ENCODE measurements at places on chromosomes 5 and 9.
A peak's percentile ranks its signal among the peaks of the same experiment; 100 is the strongest.

- no peak for DNase-seq
Measured at GRCh38 chr9:20253635-20254034, 368.7 kb downstream of the MLLT3 start.

- no peak for DNase-seq
Measured at GRCh38 chr9:136858844-136859757, 7.0 kb downstream of the MAMDC4 start.

DNA sequence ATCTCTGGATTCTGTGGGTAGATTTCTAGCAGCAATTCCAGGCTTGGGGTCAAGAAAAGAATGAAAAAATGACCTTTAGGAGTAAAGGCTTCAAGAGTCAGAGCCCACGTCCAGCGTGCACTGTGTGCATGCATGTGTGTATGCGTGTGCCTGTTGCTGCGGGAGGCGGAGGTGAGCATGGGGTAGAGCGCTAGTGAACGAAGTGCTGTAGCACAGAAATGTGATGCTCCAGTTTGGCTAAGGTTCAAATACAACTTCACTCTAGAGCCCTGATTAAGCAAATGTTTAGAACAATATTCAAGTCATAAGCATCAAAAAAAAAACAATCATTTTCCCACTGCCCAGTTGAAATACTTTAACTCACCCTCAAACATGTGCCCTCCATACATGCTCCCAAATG, 403.9 kb downstream of the ZNF608 start:
- DNase-seq: no peak

DNA sequence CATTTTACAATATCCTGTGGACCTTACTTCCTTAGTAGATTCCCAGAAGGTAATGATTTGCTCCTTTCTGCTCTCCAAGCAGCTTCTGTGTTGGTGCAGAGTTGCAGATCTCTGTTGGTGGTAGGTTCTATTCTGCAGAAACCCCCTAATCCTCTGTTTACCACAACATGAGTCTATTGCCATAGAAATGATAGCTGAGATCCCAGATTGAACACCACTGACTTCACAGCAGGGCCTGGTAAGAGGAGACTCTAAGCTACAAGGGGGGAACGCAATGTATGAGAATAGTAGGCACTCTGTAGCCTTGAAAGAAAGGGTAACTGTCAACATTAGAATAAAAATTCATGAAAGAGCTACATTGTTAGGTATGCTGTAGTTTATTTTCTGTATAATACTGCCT, 59.5 kb downstream of the MUSK start:
- DNase-seq: no peak

- no peak for DNase-seq
Measured at GRCh38 chr9:3525096-3525835, 535 bp downstream of the RFX3 start.

DNA sequence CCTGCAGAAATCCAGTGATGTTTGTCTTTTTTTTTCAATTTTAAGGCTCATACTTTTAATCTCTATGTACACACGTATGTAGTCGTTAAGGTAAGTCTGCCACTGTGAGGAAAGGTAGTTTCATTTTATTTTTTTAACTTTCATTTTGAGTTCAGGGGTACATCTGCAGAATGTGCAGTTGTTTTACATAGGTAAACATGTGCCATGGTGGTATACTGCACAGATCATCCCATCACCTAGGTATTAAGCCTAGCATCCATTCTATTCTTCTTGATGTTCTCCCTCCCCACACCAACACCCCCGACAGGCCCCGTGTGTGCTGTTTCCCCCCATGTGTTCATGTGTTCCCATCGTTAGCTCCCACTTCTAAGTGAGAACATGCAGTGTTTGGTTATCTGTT, 19.7 kb downstream of the MUSK start:
- DNase-seq: no peak

- DNase-seq: no peak
Measured at GRCh38 chr5:132103332-132103951, 29.9 kb downstream of the CSF2 start.

DNA sequence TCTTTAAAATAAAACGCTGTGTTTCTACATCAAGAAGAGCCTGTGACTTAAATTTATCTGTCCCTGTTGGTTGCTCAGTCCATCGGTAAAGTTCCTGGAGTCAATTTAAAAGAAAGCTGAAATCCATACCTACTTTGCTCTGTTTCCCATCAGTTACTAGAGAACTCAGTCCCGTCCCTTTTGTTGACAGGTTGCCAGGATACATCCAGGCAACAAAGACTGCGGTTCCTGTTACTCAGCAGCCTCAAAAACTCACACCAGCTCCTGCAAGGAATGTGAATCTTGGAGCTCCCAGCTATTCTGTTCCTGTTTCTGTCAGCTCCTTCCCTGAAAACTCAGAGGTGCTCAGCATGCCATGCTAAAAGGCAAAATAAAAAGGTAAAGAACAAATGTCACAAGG, at the start of gene ZNF474:
TSS of gene ZNF474 (plus strand) at position 241 of the 400 bp plus-strand sequence. CDS start 22,445 bp downstream, outside the sequence.
- no peak for DNase-seq

- no peak for DNase-seq
Measured at GRCh38 chr9:68505681-68506409, 34.8 kb downstream of the TMEM252 start.

DNA sequence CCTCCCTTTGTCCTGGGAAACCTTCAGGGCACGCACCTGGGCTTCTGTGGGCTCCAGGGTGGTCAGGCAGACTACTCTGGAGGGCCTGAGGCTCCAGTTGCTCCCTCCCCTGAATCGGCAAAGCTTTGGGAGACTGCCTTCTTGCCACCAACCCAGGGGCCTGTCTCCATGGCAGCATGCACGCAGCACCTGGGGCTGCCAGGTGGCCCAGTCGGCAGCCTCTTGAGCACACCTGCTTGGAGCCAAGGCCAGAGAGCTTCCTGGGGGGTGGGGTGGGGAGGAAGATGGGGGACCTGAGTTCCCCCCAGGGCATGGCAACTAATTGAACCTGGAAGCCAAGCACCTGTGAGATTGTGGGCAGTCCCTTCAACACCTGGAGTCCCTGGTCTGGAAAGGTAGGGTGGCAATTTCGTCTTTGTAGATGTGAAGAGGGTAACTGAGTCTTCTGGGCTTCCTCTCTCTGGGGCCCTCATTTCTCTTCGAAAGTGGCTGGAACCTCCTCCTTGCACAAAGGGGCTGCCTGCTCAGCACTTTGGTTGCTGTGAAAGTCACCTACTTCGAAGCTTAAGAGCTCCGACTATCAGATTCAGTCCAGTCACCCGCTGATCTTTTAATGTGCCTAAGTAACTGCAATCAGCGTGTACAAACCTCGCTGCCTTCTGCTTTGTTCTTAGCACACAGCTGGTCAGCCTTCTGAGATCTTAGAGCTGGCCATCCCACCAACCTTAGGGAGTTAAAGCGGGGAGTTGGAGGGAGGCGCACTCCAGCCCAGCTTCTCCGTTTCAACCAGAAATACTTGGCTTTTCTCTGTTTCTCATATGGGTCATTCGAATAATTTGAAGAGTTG, 4.0 kb downstream of the RNF183 start:
- peak; percentile 89 for DNase-seq

DNA sequence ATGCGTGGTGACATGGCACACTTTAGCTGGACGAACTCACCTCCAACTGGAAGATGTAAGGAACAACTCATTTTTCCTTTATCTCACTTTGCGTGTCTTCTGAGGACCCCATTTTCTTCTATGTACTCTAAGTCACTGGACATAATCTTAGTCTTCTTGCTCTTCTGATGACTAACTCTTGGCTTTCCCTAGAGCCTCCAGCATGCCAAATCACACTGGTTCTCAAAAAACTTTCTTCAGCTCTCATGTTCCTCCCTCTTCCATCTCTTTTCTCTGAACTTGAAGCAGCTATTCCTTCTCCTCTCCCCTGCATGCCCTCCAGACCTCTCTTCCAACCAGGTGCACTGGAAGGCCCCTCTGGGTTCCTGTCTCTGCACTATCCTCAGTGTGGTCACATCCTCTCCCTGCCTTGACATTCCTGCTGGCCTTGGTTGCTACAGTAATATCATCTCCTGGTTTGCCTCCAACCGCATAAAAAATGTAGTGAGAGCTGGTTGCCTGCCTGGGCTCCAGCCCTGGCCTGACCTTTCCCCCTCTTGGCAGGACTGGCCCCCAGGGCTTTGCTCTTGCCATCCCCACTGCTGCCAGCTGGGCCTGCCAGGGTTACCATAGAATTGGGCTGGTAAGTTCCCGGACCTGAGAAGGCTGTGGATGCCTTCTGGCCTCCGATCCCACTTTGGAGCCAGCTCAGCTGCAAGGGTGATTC, 44.8 kb upstream of the BNC2 start:
- DNase-seq: no peak

GRCh38 chr9:34526026-34526425, 3.2 kb upstream of the ENHO start:
- no peak for DNase-seq

DNA sequence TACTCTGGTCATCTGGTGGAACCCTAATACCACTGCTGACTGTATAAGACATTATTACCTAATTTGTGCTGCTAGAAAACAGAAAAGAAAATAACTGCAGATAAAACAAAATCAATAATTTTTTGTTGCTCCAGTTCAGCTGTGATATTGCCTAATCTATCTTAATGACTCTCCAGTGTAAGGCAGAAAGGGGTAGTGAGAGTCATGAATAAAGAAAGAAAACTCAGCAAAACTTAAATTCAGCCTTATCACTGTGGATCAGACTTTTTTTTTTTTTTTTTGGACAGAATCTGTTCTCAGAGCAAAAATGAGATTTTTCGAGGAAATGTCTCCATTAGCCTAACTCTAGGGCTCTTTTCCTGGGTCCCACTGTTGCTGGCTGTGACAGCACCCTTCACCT, 1.1 kb upstream of the DOCK2 start:
- DNase-seq: no peak

DNA sequence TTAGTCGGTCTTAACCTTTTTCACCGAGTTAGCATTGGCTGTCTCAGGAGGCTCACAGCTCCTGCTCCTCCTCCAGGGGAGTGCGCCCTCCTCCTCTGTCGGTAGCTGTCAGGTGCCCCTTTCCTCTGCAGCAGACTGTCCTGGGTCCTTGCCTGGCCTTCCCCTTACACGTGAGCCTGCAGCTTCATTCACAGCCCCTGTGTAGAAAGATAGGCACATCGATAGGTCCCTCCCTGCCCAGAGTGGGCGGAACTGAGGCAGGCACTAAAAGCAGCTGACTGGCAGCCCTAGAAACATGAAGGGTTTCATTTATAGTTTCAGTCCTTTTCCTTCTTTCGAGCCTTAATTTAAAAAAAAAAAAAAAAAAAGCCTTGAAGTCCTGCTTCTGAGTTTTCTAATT, 17.2 kb downstream of the TENT4A start:
- DNase-seq: no peak

DNA sequence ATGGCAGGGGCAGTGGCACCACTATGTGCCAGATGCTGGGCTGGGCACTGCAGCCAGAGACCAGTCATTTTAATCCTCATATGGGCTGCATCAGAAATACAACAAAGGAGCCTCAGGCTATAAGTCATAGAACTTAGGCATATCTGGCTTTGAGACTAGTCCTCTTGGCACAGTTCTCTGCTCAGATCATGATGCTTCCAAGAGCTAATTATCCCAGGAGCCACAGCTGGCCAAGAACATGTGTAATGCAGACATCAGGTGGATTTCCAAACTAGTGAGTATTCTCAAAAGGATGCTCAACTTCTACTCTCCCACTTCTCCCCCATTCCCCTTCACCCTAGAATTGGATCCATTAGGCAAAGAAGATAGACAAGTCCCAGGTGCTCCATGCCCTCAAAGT, 562.2 kb upstream of the TRPC7 start:
- no peak for DNase-seq

- no peak for DNase-seq
Measured at GRCh38 chr5:25091921-25092320, 447.1 kb upstream of the CDH10 start.

- DNase-seq: no peak
Measured at GRCh38 chr5:140635291-140636257, 2.6 kb upstream of the CD14 start.

- DNase-seq: no peak
Measured at GRCh38 chr5:89930591-89931392, 478.8 kb downstream of the CETN3 start.

DNA sequence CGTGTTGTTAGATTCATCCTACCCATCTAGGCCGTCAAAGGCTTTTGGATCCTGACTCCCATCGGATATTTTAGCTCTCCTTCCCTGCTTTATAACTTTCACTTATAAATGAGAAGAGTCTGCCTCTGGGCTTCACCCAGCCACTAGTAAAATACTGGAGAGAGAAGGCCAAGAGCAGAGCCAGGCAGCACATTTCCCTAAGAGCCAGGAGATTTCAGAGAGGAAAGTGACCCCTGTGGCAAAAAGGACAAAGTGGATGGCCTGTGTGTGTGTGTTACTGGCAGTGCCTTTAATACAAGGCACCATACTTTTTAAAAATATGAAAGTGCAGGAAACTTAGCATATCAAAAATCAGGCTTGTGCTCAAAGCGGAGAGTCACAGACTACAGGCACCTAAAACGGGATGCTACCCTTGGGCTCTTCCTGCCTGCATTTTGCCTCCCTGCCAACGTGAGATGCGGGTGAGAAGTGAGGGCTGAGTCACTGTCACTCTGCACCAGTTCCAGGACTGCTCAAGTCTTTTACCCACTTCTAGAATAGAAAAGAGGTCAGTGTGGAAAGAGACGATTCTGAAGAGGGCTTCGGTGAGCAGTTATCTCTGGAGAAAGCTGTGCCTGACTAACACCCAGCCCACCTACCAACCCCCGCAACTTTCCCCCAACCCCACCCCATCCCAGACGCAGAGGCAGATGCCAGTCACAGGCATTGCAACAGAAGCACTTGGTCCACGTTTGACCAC, 15.9 kb downstream of the NFIL3 start:
- DNase-seq: no peak

- DNase-seq: no peak
Measured at GRCh38 chr9:20361656-20362570, 260.4 kb downstream of the MLLT3 start.

- no peak for DNase-seq
Measured at GRCh38 chr5:174310243-174310642, 264.7 kb downstream of the NSG2 start.

DNA sequence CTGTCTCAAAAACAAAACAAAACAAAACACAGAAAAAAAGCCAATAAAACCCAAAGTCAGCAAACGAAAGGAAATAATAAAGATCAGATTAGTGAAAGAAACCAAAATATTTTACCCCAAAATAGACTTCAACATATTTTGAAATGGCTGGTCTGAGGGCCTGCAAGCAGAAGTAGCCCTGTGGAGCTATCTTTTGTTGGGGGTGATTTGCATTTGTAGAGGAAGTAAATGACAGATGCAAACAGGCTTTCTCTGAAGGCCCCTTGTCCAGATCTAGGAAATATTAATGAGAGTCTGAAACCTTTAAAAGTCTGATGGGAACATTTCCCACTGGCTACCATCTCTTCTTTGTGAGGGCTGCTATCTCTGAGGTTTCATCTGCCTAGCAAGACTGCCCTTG, 74.0 kb downstream of the GCNT4 start:
- DNase-seq: no peak

GRCh38 chr5:4386152-4386551, 754.0 kb upstream of the ADAMTS16 start:
- no peak for DNase-seq
